Stimulated activated CD8-positive, alpha-beta memory T cell treated with anti-CD3 and anti-CD28 coated beads, Interleukin-4, amount 100 ng/mL, for 24 hours (primary cell): ENCODE measurements at places on chromosomes 1 and 21.

DNA sequence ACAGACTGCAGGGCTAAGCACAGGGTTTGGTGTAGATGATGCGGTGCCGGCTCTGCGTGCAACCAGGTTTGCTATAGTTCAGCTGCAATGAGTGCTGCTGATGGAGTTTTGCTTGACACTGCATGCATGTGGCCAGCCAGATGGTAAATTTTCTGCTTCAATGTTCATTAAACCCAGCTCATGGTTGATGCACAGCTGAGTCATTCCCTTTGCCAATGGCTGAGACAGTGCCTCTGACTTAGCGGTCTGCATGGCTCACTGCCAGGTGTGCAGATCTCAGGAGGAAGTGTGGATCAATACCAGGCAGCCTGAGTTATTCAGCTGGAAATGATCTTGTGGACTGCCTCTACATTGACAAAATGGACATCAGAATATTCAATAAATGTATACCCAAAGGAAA is 172.7 kb upstream of the ZP4 start:
- no peak for DNase-seq

GRCh38 chr1:235181561-235182245 is 20.7 kb upstream of the RBM34 start:
- no peak for DNase-seq

- no peak for DNase-seq
Observed at GRCh38 chr1:16111771-16112595, 38.5 kb upstream of the FAM131C start.

DNA sequence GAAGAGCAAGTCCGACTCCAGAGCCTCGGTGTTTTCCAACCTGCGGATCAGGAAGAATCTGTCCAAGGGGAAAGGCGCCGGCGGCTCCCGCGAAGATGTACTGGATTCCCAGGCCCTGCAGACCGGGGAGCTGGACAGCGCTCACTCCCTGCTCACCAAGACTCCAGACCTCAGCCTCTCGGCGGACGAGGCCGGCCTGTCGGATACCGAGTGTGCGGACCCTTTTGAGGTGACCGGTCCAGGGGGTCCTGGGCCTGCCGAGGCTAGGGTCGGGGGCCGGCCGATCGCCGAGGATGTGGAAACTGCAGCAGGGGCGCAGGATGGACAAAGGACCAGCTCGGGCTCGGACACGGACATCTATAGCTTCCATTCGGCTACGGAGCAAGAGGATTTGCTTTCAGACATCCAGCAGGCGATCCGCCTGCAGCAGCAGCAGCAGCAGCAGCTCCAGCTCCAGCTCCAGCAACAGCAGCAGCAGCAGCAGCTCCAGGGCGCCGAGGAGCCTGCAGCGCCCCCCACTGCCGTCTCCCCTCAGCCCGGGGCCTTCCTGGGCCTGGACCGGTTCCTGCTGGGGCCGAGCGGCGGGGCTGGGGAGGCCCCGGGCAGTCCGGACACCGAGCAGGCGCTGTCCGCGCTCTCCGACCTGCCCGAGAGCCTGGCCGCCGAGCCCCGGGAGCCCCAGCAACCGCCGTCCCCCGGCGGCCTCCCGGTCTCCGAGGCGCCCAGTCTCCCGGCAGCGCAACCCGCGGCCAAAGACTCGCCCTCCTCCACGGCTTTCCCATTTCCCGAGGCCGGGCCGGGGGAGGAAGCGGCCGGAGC is 827 bp downstream of the FMN2 start:
- no peak for DNase-seq

- DNase-seq: no peak
Observed at GRCh38 chr1:26938004-26938658, 16.6 kb downstream of the NUDC start.

DNA sequence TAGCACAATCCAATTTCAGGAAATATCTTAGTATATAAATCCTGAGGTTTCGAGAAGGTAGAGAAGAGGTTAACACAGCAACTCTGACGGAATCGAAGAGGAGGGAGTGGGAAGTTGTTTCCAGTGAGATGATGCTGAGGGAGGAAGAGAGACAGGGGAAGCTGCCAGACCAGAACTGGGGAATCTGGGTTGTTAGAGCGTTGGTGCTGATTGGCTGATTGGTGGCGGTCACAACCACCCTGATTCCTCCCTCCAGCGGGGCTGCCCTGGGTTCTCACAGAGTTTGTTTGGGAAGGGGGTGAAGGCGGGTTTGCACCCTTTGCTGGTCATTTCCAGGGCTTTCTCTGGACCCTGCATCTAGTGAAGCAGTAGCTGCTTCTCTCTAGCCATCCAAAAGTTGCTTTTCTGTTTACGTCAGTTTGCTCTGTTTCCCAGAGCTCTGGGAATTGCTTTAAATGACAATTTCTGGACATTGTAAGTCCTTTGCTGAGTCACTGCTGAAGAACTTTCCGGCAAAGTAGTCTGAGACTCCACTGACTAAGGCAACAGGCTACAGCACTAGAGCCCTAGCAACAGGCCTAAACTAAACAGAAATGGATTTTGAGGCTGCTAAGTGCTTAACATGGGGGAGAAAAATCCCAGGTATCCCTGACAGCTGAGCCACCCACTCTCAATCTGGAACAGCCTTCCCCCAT is 90.1 kb downstream of the TENT5C start:
- DNase-seq: no peak

DNA sequence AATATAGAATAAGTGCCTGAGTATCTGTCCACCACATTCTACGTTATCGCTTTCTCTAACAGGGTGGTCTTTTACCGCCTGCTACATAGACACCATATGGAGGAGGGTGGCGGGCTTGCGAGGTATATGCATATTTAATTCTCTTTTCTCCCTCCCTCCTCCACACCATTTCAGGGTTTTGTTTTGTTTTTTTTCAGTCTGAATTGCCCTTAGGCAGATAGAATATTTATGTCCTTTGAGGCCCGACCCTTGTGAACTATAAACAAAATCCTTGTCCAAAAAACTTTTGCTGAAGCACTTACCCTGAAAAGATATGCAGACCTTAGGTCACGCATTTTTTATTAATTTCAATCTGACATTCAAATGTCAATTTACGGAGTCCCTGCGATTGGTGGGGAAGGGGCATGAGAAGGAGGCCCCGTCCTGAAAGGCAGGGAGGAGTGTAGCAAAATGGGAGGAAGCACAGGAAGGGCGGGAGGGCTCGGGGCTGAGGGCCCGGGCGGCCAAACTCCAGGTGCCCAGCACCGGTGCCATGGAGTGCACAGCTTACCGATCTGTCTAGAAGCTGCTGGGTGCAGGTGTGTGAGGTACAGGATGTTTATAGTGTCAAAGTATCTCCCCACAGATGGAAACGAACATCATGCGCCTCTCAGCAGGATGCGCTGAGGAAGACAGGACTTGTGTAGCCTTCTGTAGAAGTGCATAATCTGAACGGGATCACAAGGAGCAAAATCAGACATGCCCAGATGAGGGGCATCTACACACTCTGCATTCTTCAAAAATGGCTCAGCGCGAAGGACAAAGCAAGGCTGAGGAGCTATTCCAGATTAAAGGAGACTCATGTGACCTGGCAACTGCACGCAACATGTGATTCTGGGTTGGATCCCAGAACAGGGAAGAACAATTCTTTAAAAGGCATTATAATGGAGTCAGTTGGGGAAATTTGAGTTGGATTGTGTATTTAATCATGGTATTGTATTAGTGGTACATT is 68.8 kb upstream of the LYST start:
- DNase-seq: no peak

DNA sequence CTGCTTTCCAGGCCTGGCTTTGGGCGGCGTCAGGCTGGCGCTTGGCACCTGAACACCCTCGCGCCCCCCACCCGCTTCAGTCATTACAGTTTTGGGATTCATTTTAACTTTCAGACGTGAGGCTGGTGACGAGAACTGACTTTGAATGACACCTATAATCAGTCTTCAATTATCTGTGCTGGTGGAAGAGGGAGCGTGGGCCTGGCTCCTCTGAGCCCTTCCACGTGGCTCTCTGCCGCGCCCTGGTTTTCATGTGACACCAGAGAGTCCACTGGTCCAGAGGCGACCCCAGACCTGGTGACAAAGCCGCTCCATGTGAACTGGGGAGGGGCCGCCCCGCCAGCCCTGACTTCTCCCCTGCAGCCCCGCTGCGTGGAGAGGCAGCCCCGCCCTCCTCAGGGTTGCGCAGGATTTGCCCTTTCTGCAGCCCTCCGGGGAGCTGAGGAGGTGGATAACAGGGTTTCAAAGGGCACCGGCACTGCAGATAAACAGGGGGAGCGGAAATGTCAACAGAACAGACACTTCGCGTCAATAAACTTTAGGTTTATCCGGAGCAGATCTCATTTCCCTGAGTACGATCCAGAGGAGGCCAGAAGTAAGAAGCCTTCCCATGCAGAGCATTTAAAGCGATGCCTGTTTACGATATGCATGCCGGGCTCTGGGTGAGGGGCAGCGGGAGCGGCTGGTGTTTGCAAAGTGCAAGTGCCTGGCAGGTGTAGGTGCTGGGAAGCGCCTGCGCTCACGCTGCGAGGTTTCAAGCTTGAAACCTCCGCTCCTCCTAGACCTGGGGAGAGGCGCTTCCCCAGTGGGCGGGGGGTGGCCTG is 56.4 kb downstream of the AJAP1 start:
- DNase-seq: no peak

- no peak for DNase-seq
Observed at GRCh38 chr1:108556066-108556465, 3.8 kb upstream of the EEIG2 start.

GRCh38 chr1:21332554-21333311 is 42.5 kb upstream of the ECE1 start:
- no peak for DNase-seq
